ENCODE measurements at places on chromosomes 12 and 14.

- no peak for DNase-seq
These were observed 7.6 kb downstream of the M6PR start for GRCh38 chr12:8941691-8942478.

GRCh38 chr14:54807428-54807827 lies 95.2 kb downstream of the GCH1 start:
- DNase-seq = no peak

- DNase-seq = no peak
These were observed 787 bp upstream of the PRMT5 start for GRCh38 chr14:22929961-22930364.

DNA sequence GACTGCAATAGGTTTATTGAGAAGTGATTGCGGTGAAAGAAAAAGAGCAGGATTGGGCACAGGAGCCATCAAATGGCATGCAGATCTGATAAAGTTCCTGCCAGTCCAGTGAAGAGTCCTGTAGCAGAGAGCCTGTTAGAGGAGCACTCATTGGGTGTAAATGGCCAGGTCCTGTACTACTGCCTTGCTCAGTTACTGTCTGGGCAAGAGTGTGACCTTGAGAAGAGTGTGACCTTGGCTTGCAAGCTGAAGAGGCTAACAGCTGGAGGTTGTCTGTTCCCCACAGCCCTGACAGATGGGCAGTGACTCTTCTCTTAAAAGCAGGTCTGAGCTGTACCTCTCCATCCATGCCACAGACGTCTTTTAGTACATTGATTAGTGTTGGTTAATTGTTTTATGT lies 148.6 kb upstream of the SLC38A2 start:
- no peak for DNase-seq

DNA sequence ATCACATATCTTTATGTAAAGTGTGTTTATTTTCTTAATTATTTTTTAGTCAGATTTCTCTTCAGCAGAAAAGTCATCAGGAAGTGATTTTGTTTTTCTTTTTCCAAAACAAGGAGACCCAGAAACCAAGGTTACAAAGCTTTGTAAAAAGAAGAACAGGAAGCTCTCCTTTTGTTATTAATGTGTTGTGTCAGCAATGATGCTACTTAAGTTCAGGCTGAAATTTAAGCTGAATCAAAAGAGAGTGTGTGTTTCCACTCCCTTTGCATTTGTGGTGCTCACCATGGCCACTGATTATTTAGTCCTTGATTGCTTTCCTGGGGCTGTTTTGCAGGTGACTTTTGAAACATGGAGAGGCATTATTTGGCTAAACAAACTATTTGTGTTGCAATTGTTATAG lies 155.3 kb upstream of the ATP2B1 start:
- no peak for DNase-seq

GRCh38 chr12:105261010-105261409 lies 25.0 kb upstream of the APPL2 start:
- DNase-seq = no peak

DNA sequence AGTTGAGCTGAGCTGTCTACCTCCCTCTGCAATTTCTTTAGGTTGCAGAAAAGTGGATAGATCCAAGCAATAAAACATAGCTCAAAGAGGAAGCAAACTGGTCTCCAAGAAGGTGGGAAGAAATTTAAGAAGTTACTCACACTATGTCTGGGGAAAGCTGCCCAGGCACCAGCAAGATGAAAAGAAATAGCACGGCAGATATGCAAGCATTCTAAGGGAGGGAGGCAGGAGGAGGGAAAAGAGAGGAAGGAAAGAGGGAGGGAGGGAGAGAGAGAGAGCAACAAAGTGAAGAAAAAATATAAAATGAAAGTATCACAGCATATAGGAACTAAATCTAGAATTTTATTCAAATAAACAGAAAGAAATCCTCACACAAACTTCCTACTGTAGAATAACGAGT lies 240.7 kb downstream of the APAF1 start:
- DNase-seq = no peak

GRCh38 chr14:65373671-65374039 lies 38.9 kb upstream of the FUT8 start:
- peak; percentile 38 for DNase-seq

- no peak for DNase-seq
These were observed 35.5 kb downstream of the BORCS5 start for GRCh38 chr12:12392413-12392812.

- DNase-seq = no peak
These were observed 81.1 kb downstream of the ARL6IP4 start for GRCh38 chr12:123061441-123062205.

GRCh38 chr14:90424075-90424474 lies 27.2 kb downstream of the CALM1 start:
- no peak for DNase-seq

DNA sequence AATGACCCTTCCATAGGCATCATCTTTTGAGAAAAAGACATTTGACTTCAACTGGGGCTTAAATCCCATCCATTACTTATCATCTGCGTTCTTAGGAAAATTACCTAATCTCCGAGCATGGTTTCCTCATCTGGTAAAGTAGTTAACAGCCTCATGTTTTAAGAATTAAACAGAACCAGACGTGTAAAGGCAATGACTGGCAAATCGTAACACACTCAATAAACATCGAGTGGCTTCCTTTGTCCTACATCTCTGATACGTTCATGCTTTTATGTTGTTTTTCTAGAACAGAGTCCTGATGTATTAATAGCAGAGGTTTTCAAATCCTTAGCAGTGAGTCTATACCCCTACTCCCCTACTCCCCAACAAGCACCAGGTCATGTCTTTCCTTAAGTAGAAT lies 189.7 kb upstream of the RGS6 start:
- DNase-seq = no peak

DNA sequence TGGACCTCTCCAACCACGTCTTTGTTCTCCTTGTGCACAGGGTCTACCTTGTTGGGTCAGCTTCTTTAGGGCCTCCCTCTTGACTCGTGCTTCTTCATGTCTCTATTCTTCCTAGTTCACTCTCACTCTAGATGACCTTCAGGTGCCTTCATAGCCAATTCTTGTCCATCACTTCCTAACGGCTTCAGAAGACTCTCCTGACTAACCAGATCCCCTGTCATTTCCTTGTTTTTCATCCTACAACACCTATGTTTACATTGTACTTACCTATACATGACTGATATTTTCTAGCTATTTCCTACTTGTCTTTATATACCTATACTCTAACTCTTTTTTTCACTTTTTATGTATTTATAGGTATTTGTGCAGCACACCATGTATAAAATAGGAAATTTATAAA lies 117.1 kb downstream of the RPS6KA5 start:
- DNase-seq = no peak

DNA sequence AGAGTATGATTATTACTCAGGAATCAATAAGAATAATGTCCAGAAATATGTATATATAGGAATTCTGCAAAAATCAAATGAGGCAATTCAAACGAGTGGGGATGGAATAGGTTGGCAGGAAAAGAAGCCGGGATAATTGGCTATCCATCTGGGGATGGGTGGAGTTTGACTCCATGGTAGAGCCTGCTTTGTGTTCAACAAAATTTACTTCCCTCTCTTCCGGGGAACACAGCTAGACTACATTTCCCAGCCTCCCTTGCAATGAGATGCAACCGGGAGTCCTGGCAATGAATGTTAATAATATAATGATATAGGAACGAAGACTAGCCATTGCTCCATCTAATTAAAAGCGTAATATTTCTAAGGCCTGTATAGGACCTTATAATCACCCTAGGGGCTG lies 146.6 kb downstream of the EFCAB11 start:
- DNase-seq = no peak

DNA sequence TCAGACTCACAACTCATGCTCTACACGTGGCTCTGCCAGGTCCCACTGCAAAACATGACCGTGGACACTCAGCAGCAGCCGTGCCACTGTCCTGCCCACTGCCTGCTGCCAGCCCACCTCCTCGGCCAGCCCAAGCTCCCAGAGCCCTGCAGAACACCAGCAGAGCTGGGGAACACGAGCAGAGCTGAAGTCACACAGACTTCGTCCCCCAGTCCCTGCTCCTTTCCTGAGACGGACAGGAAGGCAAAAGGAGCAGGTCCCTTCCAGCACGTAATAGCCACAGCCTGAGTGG lies 152.1 kb downstream of the DPF3 start:
- no peak for DNase-seq

DNA sequence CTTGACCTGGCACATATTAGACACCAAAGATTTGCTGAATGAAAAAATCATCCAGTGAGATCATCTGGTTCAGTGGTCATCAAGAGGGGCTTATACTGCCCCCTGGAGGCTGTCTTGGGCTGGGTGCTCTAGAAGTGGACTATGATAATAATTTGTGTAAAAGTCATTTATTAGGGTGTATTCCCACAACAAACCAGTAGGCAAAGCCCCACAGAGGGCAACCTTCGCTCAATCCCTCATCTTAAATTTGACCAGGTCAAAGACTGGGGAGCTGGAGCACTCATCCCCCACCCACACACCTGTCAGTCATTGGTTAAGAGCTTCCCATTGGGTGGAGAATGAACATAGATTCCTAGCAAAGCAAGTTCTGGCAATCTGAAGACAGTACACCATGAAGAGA lies 20.0 kb upstream of the FICD start:
- no peak for DNase-seq

- no peak for DNase-seq
These were observed 54.7 kb downstream of the PLEKHG3 start for GRCh38 chr14:64758691-64759554.

- DNase-seq = no peak
These were observed 7.5 kb downstream of the HEBP1 start for GRCh38 chr12:12992418-12993130.

- DNase-seq = no peak
These were observed 136.7 kb downstream of the ZNF664 start for GRCh38 chr12:124109760-124110159.

- peak; percentile 8 for DNase-seq
These were observed 7.6 kb upstream of the AEBP2 start for GRCh38 chr12:19431407-19432308.

DNA sequence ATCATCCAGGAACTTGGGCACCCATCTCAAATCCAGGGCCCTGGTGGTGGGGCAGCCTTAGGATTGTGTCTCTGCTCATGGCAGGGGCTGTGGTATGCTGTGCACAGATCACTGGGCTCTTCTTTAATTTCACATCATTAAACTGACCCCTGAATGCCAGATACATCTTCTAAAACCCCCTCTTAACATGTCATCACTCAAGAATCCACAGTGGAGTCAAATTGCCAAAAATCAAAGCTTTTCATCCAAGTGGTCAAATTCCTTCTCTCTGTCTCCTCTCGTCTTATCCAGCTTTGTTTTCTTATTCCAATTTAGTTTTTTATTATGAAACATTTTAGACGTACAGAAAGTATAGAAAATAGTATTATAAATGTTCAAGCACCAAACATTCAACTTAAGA lies 97.5 kb downstream of the ADCK1 start:
- no peak for DNase-seq
